Head of caudate nucleus (tissue), 42 donors: ENCODE measurements at places on chromosomes 12 and 14.

- DNase-seq = no peak
These were observed 885.5 kb upstream of the FBXO33 start for GRCh38 chr14:40317690-40318089.

DNA sequence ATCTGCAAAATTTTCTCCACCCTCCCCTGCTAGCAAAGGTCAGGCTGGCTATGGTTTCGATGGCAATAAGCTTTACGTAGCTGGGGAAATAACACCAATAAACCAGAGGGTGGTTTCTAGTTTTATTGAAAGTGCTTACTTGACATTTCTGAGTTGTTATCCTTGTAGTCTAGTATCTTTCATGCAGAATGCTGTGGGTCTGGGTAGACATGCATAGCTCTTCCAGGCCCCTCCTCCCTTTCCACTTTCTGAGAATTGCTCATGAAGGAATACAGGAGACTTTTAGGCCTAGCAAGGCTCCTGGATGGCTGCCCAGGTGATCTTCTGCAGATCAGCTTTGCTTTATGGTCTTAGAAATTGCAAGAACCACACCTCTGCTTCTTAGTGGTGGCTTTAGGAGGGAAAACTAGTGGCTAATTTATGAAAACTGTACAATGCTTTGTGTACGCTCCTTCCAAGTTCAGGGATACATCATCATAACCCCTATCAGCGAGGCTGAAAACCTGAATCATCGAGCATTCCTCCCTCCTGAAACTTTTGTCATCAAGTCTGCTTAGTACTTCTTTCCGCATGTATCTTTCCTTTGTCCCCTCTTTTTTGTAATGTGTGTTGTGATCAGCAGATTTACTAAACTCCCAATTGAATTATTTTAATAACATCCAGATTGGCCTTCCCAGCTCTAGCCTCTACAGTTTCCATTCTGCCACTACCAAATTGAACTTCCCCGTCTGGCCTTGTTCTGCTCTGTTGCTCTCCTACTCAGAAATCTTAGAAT is 473.0 kb downstream of the RAD51B start:
- no peak for DNase-seq

GRCh38 chr14:96579358-96579757 is 77.2 kb downstream of the PAPOLA start:
- DNase-seq = no peak

- DNase-seq = no peak
These were observed 161.5 kb upstream of the VASH1 start for GRCh38 chr14:76599559-76600287.

GRCh38 chr12:102009796-102010195 is 52.0 kb downstream of the WASHC3 start:
- no peak for DNase-seq

- no peak for DNase-seq
These were observed 703 bp downstream of the TMED10 start for GRCh38 chr14:75175677-75176141.
